ENCODE measurements at places on chromosomes 1 and 21.
A peak's percentile ranks its signal among the peaks of the same experiment; 100 is the strongest.

GRCh38 chr1:234571702-234572101 is 38.3 kb downstream of the IRF2BP2 start:
- no peak for DNase-seq

DNA sequence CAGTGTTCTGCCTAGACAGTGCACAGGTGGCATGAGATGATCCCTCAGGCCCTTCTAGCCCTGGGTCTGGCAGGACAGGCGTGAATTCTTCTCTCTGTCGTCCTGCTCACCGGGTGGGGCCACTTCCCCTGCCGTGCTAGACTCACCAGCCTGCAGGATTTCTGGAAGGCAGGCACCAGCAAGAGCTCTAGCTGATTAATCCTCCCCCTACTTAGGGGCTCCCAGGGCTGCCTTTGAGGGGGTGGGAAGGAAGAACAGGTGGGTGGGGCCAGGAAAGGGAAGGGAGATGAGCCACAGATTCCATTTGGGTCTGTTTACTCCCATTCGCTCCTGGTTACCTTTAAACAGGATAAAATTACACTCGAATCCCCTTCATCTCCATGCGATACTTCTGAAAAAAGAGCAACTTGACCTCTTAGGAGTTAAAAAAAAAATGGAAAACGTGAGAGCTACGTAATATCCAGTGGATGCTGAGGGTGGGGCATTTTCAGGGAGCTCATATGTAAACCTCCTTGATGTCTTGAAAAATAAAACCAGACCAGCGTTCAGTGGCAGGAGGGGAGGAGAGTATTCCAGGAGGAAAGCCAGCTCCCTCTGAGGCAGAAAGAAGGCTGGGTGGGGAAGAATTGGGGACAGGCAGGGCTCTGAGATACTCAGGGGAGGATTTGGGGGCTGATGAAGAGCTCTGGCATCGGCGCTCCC is 665.5 kb downstream of the PTPRU start:
- DNase-seq = peak; percentile 16

GRCh38 chr21:31558189-31558961 is 101.1 kb upstream of the SOD1 start:
- peak; percentile 76 for DNase-seq

GRCh38 chr1:70075761-70076160 is 129.6 kb downstream of the LRRC40 start:
- no peak for DNase-seq

DNA sequence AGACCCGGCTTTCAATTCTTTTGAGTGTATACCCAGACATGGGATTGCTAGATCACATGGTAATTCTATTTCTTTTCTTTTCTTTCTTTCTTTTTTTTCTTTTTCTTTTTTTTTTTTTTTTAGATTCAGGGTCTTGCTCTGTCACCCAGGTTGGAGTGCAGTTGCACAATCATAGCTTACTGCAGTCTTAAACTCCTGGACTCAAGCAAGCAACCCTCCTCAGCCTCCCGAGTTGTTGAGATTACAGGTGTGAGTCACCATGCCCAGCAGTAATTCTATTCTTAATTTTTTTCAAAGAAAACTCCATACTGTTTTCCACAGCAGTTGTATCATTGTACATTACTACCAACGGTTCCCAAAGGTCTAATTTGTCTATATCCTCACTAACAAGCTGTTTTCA is 13.5 kb upstream of the RNF186 start:
- DNase-seq = no peak

DNA sequence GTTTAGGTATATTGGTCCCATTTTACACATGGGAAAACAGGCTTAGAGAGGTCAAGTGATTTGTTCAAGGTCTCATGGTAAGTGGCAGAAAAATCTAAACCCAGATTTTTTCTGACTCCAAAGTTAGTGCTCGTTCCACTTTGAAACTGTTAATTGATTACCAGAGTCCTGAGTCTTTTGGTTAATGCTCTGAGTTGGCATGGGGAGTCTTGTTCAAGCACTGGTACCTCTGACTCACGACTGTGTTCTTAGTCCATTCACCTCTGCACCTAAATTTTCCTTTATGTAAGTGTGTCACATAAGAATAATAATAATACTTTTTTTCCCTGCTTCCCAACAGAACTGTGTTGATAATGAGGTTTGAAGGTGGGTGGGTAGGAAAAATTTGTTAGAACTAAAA is 59.3 kb downstream of the VANGL2 start:
- no peak for DNase-seq

DNA sequence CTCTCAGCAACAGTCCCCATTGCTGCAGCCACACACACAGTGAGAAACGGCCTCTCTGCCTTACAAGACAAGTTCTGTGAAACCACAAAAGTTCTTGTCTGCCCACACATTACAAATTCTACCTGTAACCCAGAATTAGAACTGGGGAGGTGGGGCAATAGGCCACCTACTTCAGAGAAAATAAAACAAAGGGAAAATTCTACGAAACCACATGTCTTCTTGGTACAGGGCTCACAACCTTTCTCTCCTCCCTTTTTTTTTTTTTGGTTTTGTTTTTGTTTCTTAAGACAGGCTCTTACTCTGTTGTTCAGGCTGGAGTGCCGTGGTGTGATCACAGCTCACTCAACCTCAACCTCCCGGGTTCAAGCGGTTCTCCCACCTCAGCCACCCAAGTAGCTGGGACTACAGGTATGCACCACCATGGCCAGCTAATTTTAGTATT is 30.2 kb downstream of the LPAR3 start:
- no peak for DNase-seq

DNA sequence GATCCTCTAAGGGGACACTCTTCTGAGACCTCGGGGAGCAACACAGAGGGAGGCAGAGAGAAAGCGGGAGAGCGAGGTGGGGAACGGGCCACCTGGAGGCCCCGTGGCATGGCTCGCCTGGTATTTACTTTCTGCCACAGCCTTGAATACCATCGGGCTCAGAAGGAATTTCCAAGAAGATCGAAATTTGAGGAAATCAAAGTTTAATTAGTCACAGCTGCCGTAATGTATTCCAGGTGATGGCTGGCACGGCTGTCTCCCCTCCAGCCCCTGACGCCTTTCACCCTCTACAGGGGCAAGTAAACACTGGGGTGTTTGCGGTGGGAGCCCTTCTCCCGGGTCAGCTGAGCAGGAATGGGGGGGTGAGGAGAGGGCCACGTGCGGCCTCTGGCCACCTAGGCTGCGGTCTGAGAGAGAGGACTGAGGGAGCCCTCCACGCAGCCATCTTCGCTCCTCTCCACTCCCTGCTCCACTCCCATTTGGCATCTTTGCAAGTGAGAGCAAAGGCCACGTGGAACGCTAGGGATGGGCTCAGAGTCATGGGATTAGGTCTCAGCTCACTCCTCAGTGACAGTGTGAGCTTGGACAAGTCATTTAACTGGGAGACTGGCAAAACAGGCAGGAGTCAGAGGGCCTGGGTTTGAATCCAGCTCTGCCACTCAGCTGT is 125.2 kb downstream of the SYF2 start:
- DNase-seq = no peak

- no peak for DNase-seq
Measured at GRCh38 chr1:228098323-228098931, 4.7 kb downstream of the C1orf35 start.

DNA sequence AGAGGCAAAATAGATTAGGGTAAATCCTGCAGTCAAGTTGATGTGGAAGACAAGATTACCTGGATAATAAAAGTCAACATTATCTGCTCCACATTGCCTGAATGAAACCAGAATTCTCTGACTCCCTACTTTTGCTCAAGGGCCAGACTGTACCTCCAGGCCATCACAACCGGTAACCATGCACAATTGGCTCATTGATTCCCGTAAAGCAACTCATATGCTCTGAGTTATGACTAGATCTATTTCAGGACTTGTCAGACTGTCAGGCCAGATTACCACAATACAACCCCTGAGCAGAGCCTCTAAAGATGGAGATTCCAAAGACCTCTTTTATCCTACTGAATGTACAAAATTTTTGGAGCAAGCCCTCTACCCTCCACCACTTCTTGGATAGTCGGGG is 90.4 kb downstream of the ODF2L start:
- DNase-seq = no peak

GRCh38 chr1:107532318-107532717 is 391.5 kb downstream of the NTNG1 start:
- peak; percentile 87 for DNase-seq

- no peak for DNase-seq
Measured at GRCh38 chr1:236507022-236507700, 16.6 kb upstream of the LGALS8 start.

DNA sequence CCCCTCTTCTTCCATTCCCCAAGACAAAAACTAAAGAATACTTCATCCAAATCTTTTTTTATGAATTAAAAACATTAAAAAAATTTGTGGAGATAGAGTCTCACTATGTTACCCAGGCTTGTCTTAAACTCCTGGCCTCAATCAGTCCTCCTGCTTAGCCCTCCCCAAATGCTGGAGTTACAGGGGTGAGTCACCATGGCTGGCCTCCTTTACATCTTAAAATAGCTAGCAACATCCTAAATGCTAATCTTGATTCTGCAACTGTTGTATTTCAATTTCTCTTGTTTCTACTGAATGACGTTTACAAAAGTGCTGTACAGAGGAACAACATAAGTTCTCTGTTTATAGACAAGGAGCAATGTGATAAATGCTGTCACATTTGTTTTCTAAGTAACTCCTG is 483.5 kb downstream of the ADGRL2 start:
- DNase-seq = no peak

DNA sequence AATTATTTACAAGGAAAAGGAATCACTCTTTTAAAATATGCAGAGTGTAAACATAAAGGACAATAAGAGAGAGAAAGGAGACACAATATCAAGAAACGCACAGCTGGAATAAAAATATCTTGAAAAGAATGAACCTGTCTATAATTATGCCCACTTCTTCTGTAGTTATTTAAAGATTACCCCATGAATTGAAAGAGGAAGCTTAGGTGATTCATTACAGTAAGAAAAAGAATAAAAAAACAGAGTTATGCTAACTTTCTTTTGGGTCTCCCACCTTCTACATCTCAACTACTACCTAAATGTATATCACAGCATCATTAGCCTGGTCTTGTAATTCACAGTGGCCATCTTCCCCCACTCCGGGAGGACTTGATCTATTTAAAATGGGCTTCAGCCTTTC is 182.1 kb downstream of the MRPL39 start:
- DNase-seq = no peak

- DNase-seq = no peak
Measured at GRCh38 chr1:77227381-77227780, 8.2 kb upstream of the PIGK start.

GRCh38 chr1:24900985-24901781 is 28.9 kb downstream of the RUNX3 start:
- no peak for DNase-seq

GRCh38 chr1:229871078-229871676 is 195.9 kb upstream of the GALNT2 start:
- DNase-seq = no peak

DNA sequence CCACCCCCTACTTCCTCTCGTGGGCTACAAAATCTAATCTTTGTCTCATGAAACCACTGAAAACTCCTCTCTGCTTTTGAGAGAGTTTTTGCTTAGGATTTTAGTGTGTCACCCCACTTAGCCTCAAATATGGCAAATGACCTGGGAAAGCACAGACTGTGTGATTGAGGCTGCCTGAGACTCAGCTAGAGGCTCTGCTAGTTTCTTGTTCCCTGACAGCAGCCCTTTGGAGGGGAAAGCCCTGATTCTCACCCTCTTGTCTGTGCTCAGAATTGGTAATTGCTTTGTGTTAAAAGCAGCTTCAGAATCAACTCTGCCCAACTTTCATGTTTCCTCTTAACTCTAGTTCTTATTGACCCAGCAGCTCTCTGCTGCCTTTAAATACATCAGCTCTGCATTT is 85.6 kb upstream of the ZP4 start:
- DNase-seq = no peak

- DNase-seq = no peak
Measured at GRCh38 chr1:244339776-244340175, 111.9 kb downstream of the ADSS2 start.

DNA sequence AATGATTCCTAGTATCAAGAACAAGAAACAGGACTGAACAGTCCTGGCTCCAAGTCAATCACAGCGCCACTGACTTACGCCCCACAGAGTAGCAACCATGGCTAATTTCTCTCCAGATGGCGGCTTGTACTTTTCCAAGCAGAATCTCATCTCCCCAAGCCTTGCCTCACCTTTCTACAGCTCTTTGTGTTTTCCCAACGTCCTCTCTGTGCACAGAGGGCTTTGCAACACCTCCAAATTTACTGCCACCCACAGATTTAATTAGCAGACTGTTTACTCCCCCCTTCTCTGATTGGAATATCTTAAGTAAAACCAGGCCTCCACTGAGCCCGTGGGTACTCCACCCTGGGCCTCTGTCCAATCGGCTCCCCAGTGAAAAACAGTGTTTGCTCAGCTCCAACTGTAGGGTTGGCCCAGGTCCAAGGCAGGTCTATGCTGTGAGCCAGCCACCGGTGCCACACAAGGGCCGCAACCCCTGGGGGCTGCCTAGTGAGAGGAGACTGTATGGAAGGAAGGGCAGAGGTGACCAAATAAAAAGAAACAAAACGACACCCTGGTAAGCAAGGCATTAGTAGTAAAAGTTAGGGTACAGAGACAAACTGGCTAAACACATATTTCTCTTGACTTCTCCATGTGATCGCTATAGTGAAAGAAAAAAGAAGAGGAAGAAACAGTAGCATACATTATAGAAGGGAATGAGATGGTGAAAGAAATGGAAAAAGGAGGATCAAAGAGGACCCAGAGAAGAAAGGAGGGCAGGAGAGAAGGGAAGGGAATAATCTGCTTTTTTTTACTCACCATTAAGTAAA is 128.4 kb upstream of the SOD1 start:
- peak; percentile 96 for DNase-seq

GRCh38 chr1:108703939-108704338 is 8.8 kb upstream of the FNDC7 start:
- no peak for DNase-seq

DNA sequence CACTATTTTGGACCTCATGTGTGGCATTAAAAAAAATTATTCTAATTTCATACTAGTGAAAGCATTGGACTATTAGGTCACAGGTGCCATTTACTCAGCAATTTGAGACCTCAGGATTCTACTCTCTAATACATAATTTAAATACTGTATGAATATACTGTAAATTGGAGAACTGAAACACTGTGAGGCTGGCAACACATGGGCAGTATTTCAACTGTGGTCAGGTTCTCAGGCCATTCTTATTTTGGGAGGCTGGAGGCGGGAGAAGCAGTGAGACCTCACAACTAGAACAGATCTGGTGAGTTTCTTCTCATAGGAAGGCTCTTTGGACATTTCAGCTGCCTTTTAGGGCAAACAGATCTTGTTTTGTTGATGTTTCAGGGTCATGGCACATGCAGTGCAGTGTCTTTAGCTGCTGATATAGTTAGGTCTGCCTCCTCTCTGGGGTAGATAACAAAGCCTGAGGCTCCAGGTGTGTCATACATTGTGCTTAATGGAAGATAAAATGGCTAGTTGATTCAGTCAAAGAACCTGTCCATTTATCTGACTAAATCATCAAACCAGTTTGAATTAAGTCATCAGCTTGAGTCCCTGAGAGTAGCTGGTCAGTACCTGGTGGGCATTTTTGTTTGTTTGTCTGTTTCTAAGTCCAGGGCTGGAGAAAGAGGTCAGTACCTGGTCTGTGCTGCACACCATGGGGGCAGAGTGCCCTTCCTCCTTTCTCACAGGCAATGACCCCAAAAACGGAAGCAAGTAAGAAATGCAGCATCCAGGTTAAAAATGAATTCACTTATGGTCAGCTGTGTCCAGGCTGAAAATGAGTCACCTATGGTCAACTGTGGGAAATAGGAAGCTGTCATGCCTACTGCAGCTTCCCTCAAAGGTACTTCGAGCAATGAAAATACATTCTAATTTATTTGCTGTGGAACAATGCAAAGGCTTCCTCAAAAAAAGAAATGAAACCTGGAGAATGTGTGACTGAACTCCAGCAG is 216.2 kb downstream of the SDCCAG8 start:
- DNase-seq = peak; percentile 41

Data from NCI-H524 (cell line).